ENCODE measurements at places on chromosomes 4 and X.

GRCh38 chr4:40316782-40317635 lies 18.1 kb upstream of the CHRNA9 start:
- DNase-seq: peak; percentile 41

- no peak for DNase-seq
Measured at GRCh38 chrX:79444694-79445210, 77.6 kb upstream of the ITM2A start.

- no peak for DNase-seq
Measured at GRCh38 chr4:188439641-188440311, 300.5 kb downstream of the TRIML1 start.

- DNase-seq: no peak
Measured at GRCh38 chrX:2677764-2678163, 13.3 kb upstream of the CD99 start.

GRCh38 chr4:124459196-124459940 lies 253.2 kb downstream of the ANKRD50 start:
- no peak for DNase-seq

DNA sequence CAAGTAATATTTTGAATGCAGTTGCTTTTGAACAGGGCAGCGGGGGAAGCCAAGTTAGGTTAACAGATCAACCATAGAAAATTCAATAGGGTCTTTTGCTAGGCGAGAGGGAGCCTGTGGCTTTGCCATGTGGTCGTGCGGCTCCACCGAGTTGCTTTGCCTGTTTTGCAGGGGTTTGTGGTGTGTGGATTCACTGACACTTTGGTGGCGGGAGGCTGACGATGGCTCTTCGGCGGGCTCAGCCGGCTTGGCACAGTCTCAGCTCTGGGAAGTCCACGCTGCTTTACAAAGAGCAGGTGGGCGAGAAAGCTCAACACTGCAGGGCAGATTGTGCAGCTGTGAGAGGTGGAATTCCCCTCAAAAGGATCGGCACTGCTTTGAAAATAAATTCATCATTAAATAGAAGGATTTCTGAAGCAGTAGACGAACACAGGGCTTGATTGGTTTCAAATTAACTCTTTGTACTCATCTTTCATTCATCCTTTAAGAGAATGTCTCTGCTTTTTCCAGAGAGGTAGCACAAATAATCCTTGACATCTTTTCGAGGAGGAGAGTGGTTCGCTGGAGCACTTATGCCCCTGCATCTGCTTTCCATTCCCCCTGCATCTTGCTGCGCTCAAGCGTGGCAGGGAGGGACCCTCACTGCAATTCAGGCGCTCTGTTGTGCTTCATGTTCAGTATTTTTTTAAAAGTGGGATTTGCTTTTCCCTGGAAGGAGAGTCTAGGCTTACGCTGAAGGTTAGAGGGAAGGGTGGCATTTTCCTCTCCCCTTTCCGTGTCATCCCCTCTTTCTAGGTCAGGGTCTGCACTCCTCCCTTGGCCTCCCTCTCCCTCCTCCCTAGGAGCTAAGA lies 201.8 kb upstream of the LEF1 start:
- no peak for DNase-seq

All from stimulated activated CD4-positive, alpha-beta T cell treated with anti-CD3 and anti-CD28 coated beads, TNF-alpha, amount 100 ng/mL, for 4 hours (primary cell).